ENCODE measurements at places on chromosomes 4 and X. TPM values are rescaled to one million over a fixed set of nuclear protein-coding genes. Genes with fewer than 3 reads are reported as not detected.

GALNTL6 gene
- total RNA-seq: not detected

CYP2U1 gene
- 9.3 TPM for total RNA-seq

SHROOM3 gene
- total RNA-seq: 22.5 TPM

ZAR1 gene
- not detected for total RNA-seq

AGTR2 gene
- total RNA-seq: not detected

TECRL gene
- total RNA-seq: not detected

GPM6B gene
- not detected for total RNA-seq

DNA sequence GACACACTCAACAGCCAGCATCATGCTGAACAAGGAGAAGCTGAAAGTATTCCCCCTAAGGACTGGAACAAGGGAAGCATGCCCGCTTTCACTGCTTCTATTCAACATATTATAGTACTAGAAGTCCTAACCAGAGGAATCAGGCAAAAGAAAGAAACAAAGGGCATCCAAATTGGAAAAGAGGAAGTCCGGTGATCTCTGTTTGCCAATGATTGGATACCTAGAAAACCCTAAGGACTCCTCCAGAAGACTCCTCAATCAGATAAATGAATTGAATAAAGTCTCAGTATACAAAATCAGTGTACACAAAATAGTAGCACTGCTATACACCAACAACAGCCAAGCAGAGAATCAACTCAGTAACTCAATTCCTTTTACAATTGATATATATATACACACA, 44.8 kb downstream of the ARFIP1 start:
- H3K4me3 ChIP-seq: no peak overlapping the region
- no peak overlapping the region for H3K27ac ChIP-seq
- no peak for DNase-seq
- no peaks in the 10 kb centered on the region for H3K36me3 ChIP-seq
- no peaks in the 10 kb centered on the region for H3K27me3 ChIP-seq

- DNase-seq: no peak
- no peaks in the 10 kb centered on the region for H3K4me1 ChIP-seq
- no peak overlapping the region for H3K4me3 ChIP-seq
Observed at GRCh38 chrX:111086591-111087006, 9.4 kb upstream of the PAK3 start.

DNA sequence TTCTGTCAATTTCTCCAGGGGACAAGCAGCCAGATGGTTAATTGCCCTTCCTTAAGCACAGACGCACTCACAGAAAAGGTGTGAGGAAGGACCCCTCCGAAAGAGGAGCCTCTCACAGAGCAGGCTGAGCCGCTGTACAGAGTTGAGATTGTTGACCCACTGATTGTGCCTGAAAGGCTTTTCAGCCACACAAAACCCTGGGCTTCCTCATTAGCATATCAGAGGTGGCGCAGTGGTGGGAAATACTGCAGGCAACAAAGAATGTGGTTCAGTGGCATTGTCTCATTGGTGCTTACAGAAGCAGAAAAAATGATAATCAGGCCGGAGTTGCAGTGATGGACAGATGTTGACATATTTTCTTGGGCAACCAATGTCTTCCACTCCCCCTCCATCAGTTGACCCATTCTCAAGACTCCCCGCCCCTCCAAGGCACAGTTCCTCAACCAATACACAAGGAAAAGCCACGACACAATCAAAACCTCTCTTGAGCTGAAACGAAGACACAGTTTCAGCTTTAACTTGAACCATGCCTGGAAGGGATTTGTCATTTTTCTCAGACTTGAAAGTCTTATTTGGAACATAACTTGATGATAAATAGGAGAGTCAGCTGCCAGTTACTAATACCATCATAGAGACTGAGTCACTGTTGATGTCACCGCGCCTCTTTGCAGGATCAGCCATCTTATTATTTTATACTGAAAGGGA, 53.1 kb downstream of the ATXN3L start:
- no peaks in the 10 kb centered on the region for H3K36me3 ChIP-seq
- H3K27ac ChIP-seq: no peak overlapping the region
- peaks cover 9% of the 10 kb centered on the region for H3K4me1 ChIP-seq
- no peak for DNase-seq
- H3K4me3 ChIP-seq: no peak overlapping the region
- H3K27me3 ChIP-seq: no peaks in the 10 kb centered on the region

- no peaks in the 10 kb centered on the region for H3K27me3 ChIP-seq
- peak overlapping the region; percentile 60 for H3K27ac ChIP-seq
- DNase-seq: peak; percentile 47
- peaks cover 43% of the 10 kb centered on the region for H3K4me1 ChIP-seq
- H3K4me3 ChIP-seq: no peak overlapping the region
- H3K36me3 ChIP-seq: no peaks in the 10 kb centered on the region
Observed at GRCh38 chr4:176840166-176840565, 47.4 kb upstream of the VEGFC start.

DNA sequence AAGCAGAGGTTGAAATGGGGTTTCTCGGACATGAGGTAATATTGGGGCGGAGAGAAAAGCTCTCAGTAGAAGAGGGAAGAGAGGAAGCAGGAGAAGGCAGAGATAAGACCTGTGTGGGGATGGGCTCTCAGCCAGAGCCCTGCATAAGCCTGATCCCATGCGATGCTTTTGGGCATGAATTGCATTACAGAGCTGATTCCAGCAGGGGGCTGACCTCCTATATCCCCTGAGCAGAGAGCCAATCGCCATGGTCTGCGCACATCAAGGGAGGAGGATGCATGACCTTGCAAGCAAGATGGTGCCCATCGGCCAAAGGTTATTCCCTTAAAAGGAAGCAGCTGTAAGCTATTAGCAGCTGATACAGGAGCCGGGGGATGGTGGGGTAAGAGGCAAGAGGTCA, 7.6 kb downstream of the ANOS1 start:
- DNase-seq: no peak
- H3K27me3 ChIP-seq: no peaks in the 10 kb centered on the region
- H3K4me1 ChIP-seq: peaks cover 6% of the 10 kb centered on the region
- no peak overlapping the region for H3K4me3 ChIP-seq
- no peak overlapping the region for H3K27ac ChIP-seq

DNA sequence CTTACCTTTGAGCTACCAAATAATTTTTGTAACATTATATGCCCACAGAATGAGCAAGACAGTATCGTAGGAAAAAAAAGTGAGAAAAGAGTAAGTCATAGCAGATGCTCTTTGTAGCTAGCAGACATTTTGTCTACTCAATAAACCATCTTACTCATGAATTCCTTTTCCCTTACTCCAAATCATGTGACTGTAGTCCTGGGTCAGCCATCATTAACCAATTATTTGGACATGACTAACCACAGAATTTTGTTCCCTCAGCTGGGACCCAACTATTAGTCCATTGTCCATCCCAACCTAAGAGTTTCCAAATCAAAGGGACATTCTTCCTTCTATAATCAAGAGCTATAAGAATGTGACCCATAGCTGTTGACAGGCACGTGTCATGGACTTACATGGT, 11.4 kb downstream of the UBE2D3 start:
- peak; percentile 55 for DNase-seq
- H3K4me1 ChIP-seq: peaks cover 40% of the 10 kb centered on the region
- H3K27me3 ChIP-seq: no peaks in the 10 kb centered on the region
- peak overlapping the region; percentile 48 for H3K27ac ChIP-seq
- peaks cover 75% of the 10 kb centered on the region for H3K36me3 ChIP-seq

DNA sequence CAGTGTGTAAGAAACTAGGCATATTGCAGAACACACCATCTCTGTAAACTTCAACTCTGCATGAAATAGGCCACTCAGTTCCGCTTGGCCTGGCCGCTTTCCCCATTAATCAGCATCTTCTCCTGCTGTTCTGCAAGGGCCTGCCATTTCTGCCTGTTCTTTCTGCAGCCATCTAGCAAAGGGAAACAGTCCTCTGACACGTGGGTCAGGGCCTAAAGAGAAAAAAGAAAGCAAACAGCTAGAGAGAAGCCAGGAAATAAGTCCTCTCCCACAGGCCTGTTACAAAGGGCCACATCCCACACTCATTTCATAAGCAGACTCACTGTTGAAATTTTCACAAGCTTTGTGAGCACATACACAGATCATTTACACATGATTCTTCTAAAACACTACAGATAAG, 130.1 kb downstream of the PDE5A start:
- H3K27ac ChIP-seq: no peak overlapping the region
- DNase-seq: no peak
- H3K4me1 ChIP-seq: no peaks in the 10 kb centered on the region
- peaks cover 81% of the 10 kb centered on the region for H3K36me3 ChIP-seq

DNA sequence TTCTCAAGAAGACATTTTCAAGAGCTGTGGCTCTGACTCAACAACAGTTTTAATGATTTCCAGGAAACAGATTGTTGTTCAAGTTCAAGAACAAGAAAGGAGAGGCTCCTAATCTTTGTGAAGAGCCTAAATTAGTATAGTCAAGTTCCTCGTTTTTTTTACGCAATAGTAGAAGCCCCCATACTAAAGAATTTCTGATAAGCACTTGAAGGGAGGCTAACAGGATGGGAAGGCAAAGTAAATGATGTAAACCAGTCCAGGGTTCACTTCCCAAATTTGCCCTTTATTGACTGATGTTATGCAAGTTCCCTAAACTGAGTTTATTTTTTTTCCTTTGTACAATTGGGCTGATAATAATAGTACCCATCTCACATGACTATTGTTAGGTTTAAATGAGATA, 178.2 kb downstream of the RTL9 start:
- no peaks in the 10 kb centered on the region for H3K36me3 ChIP-seq
- H3K27me3 ChIP-seq: no peaks in the 10 kb centered on the region
- peak overlapping the region; percentile 32 for H3K27ac ChIP-seq
- H3K4me3 ChIP-seq: no peak overlapping the region
- H3K4me1 ChIP-seq: no peaks in the 10 kb centered on the region

DNA sequence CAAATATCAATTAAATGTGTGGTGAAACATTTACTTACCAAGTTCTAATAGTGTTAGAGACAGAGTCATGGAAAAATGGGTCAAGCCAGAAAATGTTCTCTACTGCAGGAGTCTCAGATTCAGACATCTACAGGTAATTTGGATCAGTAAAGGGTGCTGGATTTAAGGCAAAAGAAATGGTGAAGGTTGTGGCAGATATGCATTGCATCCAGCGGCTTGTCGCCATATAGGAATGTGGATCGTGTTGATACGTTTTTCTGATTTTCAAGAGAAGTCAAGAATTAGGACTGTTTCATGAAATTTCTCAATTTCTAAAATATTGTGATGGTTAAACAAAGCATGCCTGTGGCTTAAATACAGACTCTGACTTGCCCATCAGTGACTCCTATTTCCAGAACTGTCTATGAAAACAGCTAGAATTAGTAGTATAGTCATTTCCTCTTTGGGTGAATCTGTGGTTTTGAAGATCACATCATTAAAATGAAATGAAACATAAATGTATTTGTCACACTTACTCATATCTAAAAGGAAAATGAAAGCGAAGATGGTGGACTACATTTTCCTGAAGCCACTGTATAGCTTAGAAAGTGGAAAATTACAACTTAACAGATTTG, 110.1 kb upstream of the VEGFC start:
- H3K4me1 ChIP-seq: peaks cover 37% of the 10 kb centered on the region
- no peaks in the 10 kb centered on the region for H3K36me3 ChIP-seq
- no peaks in the 10 kb centered on the region for H3K27me3 ChIP-seq
- DNase-seq: peak; percentile 81
- H3K27ac ChIP-seq: peak overlapping the region; percentile 99

- H3K36me3 ChIP-seq: no peaks in the 10 kb centered on the region
- H3K27ac ChIP-seq: no peak overlapping the region
- H3K27me3 ChIP-seq: no peaks in the 10 kb centered on the region
Observed at GRCh38 chr4:117164338-117164737, 79.0 kb upstream of the TRAM1L1 start.

- DNase-seq: no peak
- H3K4me3 ChIP-seq: no peak overlapping the region
- H3K27ac ChIP-seq: no peak overlapping the region
- H3K4me1 ChIP-seq: peaks cover 21% of the 10 kb centered on the region
- no peaks in the 10 kb centered on the region for H3K36me3 ChIP-seq
Observed at GRCh38 chr4:153117554-153117953, 86.7 kb upstream of the TRIM2 start.

- H3K27ac ChIP-seq: no peak overlapping the region
- H3K27me3 ChIP-seq: no peaks in the 10 kb centered on the region
- H3K4me1 ChIP-seq: no peaks in the 10 kb centered on the region
Observed at GRCh38 chrX:149720021-149720689, 8.3 kb downstream of the MAGEA11 start.

GRCh38 chr4:73221734-73222133, 36.9 kb downstream of the ANKRD17 start:
- H3K4me3 ChIP-seq: no peak overlapping the region
- no peaks in the 10 kb centered on the region for H3K27me3 ChIP-seq
